ENCODE measurements at places on chromosomes 5 and 9.

- no peak for DNase-seq
Observed at GRCh38 chr5:156835905-156836304, 14.2 kb upstream of the PPP1R2B start.

DNA sequence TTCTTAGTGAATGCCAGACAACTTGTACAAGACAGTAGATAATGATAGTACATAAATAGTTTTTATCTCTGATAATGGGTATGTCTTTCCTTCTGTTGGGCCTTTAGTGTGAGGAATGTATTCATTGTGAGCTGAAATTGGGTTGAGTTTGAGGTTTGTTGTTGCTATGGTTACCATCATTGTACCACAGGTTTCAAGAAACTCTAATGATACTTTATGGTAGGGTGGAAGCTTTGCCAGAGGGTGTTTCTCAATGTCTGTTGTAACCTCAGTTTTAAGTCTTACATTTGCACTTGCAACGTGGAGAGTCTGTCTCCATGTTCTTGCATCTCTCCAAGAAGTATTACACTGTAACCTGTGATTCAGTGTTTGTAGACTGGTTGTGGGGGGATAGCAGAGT, 1550.1 kb downstream of the MAT2B start:
- DNase-seq = no peak

DNA sequence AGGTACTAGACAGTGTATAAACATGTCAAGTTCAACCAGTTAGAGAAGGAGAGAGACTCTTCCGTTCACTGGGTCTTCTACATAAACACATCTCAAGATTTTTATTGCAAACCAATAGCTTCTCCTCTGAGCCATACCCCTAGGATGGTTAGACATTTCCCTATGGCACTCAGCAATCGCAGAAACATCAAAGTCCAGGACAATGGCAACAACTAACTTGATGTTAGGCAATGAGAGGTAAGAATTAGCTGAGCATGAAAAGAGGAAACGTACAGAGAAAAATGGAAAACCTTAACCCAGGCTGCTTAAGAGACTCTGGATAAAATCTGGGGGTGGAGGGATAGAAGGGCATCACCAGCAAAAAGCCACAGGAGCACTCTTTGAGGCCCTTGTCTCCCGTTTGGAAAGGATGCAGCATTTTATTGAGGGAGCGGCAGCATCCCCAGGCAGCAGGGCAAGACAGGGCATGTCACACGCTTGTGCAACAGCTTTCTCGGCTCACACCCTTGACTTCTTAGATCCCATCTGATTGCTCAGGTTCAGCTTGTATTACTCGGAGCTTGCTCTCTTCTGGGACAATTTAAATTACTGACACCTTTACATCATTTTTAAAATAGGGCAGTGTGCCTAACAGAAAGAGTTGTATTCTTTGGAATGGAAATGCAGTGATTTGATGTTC, 8.6 kb upstream of the PSAT1 start:
- no peak for DNase-seq

DNA sequence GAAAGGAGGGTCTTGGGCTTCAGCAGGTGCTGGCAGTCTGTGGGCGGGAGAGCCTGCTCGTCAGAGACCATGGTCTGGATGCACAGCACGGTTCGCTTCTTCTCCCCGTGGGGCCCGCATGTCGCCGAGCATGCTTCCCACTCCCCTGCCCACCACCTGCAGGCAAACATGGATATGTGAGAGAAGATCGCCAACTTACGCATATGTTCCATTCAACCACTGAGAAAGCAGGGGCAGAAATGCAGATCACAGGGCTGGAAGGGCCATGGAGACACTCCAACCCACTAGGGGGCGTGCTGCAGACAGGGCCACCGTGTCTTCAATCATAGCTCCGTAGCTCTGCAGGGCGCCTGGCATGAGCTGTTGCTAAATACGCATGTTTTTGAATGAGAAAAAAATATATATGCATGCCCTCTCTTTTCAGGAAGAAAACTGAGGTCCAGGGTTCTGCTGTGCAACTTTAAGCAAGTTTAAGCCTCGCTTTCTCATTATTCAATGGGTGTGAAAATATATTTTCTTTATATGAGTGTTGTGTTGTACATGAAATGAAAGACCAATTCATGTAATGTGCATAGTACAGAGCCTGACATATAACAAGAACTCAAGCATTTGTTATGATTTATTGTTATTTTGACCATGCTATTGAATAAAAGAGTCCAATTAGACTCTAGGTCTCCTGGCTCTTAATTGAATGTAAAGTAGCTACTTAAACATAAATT, 148.0 kb downstream of the TARS1 start:
- DNase-seq = no peak

GRCh38 chr5:175394601-175395000, 49.4 kb downstream of the DRD1 start:
- no peak for DNase-seq

GRCh38 chr5:132725745-132726144, 11.6 kb downstream of the KIF3A start:
- no peak for DNase-seq

DNA sequence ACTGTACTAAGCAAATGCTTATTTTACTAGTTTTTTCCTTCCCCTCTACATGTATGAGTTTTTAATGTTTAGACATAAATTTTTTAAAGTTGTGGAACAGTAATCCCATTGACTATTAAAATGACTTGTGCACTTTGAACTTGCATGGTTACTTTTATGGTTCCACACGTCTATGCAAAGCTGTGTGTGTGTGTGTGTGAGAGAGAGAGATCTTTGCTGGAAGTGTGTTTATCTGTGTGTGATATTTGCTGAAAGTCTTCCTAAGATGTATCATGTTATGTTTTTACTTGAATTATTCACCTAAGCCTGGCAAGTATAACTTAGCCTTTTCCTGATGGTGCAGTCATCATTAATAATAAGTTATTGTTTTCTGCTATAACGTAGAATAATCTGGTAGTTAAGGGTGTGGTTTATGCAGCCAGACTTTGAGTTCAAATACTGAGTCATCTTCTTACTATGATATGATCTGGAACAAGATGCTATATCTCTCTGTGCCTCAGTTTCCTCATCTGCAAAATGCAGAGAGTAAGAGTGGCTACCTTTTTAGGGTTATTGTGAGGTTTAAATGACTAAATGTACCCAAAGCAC, 138.6 kb downstream of the SMARCA2 start:
- no peak for DNase-seq

DNA sequence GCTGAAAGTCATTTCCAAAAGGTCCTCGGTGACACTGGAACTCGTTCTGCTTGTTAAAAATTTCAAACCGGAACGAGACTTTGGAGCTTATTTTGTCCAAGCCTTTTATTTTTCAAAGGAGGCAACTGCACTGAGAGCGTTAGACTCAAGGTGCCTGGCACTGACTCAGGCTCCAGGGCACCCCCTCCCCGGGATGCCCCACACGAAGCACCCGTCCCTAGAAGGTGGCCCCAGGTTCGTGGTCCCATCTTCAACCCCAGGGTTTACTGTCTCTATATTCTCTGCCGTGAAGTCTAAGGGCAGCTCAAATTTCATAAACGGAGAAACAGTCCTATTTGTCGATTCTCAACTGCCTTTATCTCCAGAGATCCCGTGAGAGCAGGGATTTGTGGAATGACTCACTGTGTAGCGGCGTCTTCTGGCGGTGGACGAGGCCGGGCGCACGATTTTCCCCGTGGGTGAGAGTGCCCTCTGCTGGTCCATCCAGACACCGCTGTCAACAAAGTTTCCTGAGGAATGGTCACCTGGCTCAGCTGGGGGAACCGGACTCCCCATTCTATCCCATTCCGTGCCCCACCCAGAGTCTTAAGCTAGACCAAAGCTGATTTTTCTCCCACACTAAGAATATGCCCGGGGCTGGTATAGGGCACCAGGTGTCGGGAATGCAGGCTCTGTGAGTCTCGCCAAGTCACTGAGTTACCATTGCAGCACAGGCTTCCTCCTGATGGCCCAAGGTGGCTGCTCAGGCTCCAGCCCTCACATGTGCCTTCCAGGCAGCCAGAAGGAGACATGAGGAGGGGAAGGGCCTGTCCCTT, 27.1 kb upstream of the SLC6A19 start:
- DNase-seq = no peak

DNA sequence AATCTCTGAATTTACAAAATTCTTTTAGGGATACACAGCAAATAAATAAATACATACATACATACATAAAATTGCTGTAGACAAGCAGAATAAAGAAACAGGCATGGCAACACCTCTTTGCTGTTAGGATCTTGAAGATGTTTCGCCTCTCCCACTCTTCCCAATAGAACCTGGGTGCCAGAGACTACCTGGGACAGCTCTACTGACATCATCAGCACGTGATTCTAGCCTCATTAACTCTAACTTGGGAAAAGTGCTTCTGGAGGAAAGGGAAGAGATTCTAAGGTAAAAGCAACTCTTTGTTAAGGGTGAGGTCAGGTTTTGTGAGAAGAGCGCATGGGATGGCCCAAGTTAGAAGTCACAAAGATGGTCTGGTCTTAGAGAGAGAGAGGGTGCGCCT, 339.1 kb downstream of the RFX3 start:
- DNase-seq = no peak

- no peak for DNase-seq
Observed at GRCh38 chr5:152546493-152546892, 141.4 kb upstream of the NMUR2 start.

- DNase-seq = no peak
Observed at GRCh38 chr5:150410524-150411244, 2.0 kb downstream of the CD74 start.

DNA sequence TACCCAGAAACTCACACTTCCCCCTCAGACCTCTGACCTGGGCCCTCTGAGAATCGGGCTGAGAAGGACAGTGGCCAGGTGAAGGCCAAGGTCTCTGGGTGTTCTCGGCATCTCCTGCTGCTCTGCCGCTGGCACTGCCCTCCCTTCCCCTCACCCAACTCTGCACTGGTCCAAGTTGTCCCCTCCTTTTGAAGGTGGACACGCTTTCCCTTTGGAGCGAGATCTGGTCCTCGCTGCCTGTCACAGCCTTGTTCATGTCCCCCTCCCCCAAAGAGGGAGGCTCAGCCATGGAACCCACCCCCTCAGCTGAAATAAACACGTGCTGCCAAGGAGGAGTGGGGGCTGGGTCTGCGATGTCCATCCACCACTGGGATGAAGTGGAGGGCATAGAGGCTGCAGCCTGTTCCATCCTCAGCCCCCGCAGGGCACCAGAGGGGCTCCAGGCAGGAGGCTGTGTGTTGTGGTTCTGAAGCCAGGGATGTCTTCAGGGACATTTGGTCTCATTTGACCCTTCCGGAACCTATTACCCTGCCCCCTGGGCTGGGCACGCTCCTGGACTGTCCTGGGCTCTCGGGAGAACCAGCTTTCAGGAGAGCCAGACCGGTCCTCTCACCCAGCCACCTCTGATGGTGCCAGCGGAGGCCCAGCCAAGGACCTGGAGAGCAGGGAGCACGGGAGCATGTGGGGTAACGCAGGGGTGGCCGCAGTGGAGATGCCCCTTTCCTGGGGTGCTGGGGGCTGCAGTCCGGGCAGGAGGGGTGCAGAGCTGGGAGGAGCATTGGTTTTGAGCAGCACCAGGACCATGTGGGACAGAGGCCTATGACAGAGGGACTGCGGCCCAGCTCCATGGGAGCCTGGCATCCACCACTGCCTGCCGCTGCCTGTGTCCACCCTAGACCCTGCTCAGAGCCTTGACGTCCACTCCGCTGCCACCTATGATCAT, 4.7 kb upstream of the LCN2 start:
- no peak for DNase-seq

DNA sequence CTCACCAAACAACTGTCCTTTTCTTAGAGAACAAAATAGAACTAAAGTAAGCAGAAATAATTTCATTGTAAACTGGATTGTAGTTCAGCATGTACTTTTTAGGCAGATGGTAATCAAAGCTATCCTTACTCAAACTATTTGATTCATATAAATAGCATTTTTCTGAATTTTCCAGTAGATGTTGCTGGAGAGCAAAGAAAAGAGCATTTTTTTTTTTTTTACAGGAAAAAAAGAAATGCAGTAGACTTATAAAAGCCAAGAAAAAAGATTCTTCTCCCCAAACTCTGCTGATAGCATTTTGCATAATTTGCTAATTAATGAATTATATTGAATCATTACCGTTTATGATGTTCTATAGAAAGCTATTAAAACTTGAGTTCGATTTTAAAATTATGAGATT, 715.3 kb upstream of the WWC1 start:
- no peak for DNase-seq

GRCh38 chr9:102669220-102669619, 325.9 kb upstream of the CYLC2 start:
- DNase-seq = no peak

DNA sequence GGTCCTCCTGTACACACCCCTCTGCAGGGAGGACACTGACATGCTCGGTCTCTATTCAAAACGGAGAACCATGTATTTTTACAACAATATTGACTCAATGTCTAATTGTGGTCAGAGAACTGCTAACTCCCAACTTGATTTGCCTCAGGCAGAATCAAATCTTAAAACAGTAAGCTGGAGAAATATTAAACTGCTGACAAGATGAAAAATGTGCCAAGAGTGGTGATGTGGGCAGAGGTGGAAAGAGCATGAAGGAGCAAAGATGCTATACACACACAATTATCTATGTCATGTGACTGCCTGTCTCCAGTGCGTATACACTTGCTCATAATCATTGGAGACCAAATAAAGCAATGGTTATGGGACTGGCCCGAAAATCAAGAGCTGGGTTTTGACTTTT, 556.1 kb upstream of the ZNF608 start:
- DNase-seq = no peak

DNA sequence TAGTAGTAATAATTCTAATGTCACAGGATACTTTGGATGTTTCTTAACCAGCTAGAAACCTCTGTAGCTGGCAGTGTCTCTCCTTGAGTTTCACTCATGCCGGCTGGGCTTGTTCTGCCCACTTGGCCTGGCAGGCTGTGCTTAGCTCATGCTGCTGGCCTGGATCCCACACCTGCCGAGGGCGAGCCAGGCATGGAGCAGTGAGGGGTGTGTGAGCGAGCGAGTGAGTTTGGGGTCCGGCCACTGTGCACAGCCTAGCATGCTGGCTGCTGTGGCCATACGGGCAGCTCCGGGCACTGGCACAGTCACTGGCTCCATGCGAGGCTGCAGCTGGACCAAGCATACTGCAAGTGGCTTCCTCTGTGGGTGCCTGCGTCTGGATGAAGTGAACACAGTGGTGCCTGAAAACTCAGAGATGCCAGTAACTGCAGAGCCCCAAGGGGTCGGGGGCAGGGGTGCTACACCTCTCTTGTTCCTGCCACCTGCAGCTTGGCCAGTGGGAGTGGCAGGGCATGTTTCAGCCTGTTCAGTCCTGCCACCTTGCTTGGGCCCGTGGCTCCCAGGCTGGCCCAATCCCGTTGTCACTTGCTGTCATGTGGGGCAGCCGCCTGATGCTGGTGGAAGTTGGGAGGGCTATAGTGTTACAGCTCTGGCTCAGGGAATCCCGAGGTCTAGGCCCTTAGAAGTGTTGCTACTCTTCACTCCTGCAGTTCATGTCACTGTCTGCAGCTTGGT, 9.9 kb downstream of the FSD1L start:
- DNase-seq = no peak

GRCh38 chr9:93031629-93032430, 26.7 kb upstream of the SUSD3 start:
- no peak for DNase-seq

GRCh38 chr5:127031147-127031862, 947 bp upstream of the MARCHF3 start:
- no peak for DNase-seq

- DNase-seq = no peak
Observed at GRCh38 chr5:103425686-103426454, 136.7 kb downstream of the NUDT12 start.
